ENCODE measurements at places on chromosomes 1 and 21.

DNA sequence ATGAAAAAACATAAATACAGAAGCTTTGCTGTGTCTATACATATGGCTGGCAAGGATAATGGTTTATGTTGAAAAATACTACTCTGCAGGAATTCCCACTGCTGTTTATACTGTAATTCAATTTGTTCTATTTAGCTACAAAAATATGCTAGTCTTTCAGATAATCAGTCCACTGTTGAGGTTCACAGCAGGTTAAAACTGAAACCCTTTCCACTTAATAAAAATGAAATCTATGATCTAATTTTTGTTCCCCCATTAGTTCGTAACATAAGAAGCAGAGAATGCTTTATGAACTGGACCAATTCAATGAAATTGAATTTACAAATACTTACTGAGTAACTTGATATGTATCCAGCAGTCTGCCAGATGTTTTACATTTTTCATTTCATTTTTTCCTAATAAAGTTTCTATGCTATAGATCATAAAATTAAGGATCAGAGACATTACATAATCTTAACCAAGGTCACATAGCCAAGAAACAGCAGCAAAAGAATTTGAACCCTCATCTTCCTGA, 360.1 kb upstream of the BEND5 start:
- no peak overlapping the region for H3K4me3 ChIP-seq
- DNase-seq = no peak
- no peaks in the 10 kb centered on the region for H3K4me1 ChIP-seq
- no peaks in the 10 kb centered on the region for H3K36me3 ChIP-seq

DNA sequence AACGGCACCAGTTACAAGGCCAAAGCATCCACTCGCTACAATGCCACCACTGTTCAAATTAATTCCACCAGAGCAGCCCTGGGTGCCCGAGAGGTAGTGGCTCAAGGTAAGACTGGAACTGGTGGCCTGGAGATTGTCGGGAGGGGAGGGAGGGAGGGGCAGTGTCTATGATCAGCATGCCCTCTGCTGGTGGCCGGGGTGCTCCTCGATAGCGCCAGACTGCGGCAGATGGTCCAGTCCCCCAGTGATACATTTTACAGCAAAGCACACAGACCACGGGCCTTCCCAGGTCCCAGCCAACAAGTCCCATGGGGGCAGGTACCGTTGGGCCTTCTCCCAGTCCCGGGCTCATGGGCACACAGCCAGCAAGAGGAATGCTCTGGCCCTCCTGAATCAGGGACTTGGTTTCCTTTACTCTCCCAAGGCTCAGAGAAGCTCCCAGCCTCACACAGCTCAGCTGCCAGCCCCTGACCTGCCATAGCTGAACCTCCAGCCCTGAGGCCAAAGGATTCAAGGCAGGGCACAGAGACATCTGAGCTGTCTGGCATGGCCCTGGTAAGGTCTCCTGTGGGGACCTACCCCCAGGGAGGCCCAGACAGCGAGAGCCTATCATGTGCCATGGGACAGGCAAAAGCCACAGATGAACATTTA, 15.3 kb downstream of the ACOT7 start:
- no peaks in the 10 kb centered on the region for H3K36me3 ChIP-seq
- H3K4me1 ChIP-seq = no peaks in the 10 kb centered on the region
- no peak overlapping the region for H3K4me3 ChIP-seq
- no peak for DNase-seq

GRCh38 chr1:224730540-224730939, 114.4 kb downstream of the CNIH3 start:
- no peak overlapping the region for H3K27ac ChIP-seq
- H3K4me3 ChIP-seq = no peak overlapping the region
- no peaks in the 10 kb centered on the region for H3K36me3 ChIP-seq
- no peaks in the 10 kb centered on the region for H3K27me3 ChIP-seq

DNA sequence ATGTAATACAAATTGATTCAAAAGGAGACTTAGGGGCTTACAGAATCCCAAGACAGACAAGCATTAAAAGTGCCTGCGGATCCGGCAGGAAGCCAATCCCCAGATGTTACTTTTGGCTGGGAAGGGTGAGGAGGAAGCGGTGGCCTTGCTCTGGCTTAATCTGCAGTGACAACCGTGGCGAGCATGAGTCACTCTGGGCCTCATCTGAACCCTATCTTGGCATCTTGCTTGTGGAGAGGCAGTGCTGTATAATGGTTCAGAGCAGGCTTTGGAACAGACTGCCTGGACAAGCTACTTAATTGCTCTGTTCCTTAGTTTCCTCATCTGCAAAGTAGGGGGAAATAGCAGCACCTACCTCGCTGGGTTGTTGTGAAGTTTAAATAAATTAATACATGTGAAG, 74.1 kb downstream of the XCL2 start:
- no peak overlapping the region for H3K4me3 ChIP-seq
- no peaks in the 10 kb centered on the region for H3K36me3 ChIP-seq
- H3K27ac ChIP-seq = no peak overlapping the region
- H3K4me1 ChIP-seq = no peaks in the 10 kb centered on the region
- peak; percentile 45 for DNase-seq

DNA sequence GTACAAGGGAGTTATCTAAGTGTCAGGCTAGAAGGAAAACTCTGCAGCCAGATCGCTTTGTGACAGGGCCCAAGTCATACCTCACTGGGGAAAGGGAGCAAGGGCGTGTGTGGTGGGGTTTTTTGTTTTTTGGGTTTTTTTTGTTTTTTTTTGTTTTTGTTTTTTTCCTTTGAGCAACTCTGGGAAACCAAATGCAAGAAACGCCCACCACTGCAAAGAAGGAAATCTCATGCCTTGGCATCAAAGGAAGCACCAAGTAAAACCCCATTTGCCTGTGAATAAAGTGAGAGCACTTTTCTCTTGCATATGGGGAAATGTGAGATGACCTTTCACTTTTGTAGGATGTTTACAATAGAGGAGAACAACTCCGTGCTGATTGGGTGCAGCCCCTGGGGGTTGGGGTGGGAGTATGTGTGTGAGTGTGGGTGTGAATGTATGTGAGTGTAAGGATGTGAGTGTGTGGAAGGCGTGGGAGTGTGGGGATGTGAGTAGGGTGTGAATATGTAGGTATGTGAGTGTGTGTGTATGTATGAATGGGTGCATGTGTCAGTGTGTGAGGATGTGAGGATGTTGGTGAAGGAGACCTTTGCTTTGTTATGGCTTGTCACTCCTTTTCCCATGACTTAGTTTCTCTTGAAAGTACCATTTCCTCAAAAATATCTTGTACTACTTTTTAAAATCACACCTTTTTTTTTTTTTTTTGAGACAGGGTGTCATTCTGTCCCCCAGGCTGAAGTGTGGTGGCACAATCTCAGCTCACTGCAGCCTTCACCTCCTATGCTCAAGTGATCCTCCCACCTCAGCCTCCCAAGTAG, 34.6 kb downstream of the IL12RB2 start:
- H3K4me1 ChIP-seq = no peaks in the 10 kb centered on the region
- no peak for DNase-seq
- H3K27ac ChIP-seq = no peak overlapping the region
- no peak overlapping the region for H3K4me3 ChIP-seq
- no peaks in the 10 kb centered on the region for H3K36me3 ChIP-seq
- peaks cover 15% of the 10 kb centered on the region for H3K27me3 ChIP-seq

DNA sequence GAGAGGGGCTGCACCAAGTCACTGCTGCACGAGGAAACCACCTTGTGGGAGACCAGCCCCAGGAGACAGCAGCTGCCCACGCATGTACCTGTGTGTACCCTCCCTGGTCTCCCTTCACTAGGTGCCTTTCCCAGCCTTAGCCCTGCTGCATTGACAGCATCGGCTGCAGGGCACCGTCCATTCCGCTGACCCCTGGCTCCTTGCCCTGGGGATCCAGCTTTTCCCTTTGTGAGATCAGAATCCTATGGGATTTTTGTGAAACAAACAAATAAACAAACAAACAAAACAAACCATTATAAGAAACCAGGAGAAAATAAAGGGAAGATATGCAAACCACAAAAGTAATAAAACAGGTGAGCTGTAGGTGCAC, 2.1 kb downstream of the STUM start:
- H3K27ac ChIP-seq = no peak overlapping the region
- no peak for DNase-seq
- H3K27me3 ChIP-seq = peaks cover 13% of the 10 kb centered on the region
- H3K36me3 ChIP-seq = no peaks in the 10 kb centered on the region
- H3K4me1 ChIP-seq = peaks cover 3% of the 10 kb centered on the region

GRCh38 chr1:169024800-169025271, 81.7 kb upstream of the ATP1B1 start:
- no peak overlapping the region for H3K4me3 ChIP-seq
- no peaks in the 10 kb centered on the region for H3K36me3 ChIP-seq
- DNase-seq = no peak
- H3K4me1 ChIP-seq = no peaks in the 10 kb centered on the region

DNA sequence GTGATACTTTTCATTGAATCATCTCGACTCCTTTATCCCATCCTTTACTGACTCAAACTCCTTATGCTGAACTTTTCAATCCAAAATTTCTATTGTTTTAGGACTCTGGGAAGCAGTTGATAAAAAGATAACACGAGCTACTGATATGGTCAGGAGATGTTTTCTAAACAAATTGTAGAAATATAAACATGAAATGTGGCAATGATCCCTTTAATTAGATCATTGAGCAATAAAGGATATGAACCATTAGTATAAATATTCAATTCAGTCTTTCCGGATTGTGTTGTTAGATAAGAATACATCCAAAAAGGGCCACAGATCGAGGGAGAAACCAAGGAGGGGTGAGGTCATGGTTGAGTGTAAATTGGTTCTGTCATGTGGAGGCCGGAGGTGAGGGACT, 88.4 kb downstream of the NID1 start:
- peaks cover 44% of the 10 kb centered on the region for H3K36me3 ChIP-seq
- no peak overlapping the region for H3K4me3 ChIP-seq
- peaks cover 11% of the 10 kb centered on the region for H3K4me1 ChIP-seq
- no peaks in the 10 kb centered on the region for H3K27me3 ChIP-seq

DNA sequence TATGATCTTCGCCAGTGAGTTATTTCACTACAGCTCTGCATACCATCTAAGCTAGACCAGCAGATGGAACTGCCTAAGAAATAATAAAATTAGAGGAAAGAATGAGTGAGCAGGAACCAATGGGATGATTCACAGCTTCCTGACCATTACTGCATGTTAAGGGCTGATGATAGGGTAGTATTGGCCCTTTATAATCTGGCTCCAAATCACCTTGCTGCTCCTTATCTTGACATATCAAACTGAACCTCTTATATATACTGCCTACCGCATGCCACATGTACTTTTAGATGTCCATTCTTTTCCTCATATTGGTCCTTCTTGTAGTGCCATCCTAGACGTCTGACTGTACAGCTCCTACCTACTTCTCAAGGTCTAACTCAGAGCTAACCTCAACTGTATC, 524.4 kb downstream of the DPYD start:
- no peaks in the 10 kb centered on the region for H3K4me1 ChIP-seq
- no peaks in the 10 kb centered on the region for H3K36me3 ChIP-seq
- no peak for DNase-seq
- no peaks in the 10 kb centered on the region for H3K27me3 ChIP-seq

DNA sequence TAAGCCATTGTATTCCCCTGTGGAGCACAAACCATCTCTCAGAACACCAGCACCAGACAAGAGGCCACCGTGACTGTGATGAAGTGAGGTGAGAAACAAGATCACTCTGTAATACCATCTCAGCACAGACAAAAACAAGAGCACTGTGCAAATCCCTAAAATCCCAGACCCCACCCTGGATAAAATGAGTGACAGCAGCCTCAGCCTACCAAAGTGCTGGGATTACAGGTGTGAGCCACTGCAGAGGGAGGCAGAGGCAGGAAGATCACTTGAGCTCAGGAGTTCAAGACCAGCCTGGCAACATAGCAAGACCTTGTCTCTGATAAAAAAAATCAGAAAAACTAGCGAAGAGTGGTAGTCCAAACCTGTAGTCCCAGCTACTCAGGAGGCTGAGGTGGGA, 23.4 kb downstream of the SLC30A10 start:
- no peaks in the 10 kb centered on the region for H3K27me3 ChIP-seq
- no peak overlapping the region for H3K4me3 ChIP-seq
- H3K36me3 ChIP-seq = no peaks in the 10 kb centered on the region
- DNase-seq = no peak
- no peaks in the 10 kb centered on the region for H3K4me1 ChIP-seq

DNA sequence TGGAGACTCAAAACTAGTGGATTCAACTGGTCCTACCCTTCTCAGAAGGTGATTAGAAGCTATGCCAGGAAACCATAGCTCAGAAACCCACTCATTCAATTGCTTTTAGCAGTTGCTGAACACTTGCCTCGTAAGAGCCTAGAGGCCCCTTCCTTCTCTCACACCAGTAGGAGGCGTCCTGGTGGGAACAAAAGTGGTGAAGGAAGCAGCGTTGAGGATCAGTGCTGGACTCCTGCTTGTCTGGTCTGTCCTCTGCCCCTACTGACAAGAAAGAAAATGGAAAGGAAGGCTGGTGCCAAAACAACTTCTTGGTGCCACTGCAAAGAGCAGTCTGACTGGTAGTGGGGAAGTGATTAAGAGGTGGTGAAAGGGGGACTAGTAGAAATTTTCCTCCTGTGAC, 269.7 kb downstream of the LMO4 start:
- H3K27ac ChIP-seq = no peak overlapping the region
- no peaks in the 10 kb centered on the region for H3K36me3 ChIP-seq
- H3K4me1 ChIP-seq = peaks cover 23% of the 10 kb centered on the region
- H3K4me3 ChIP-seq = no peak overlapping the region
- no peaks in the 10 kb centered on the region for H3K27me3 ChIP-seq

- H3K27ac ChIP-seq = no peak overlapping the region
- peaks cover 3% of the 10 kb centered on the region for H3K4me1 ChIP-seq
- no peak for DNase-seq
Observed at GRCh38 chr1:108708691-108709660, 3.7 kb upstream of the FNDC7 start.

GRCh38 chr1:185860311-185860710, 126.1 kb downstream of the HMCN1 start:
- H3K27ac ChIP-seq = no peak overlapping the region
- no peaks in the 10 kb centered on the region for H3K36me3 ChIP-seq
- no peaks in the 10 kb centered on the region for H3K27me3 ChIP-seq
- DNase-seq = no peak
- peaks cover 4% of the 10 kb centered on the region for H3K4me1 ChIP-seq

DNA sequence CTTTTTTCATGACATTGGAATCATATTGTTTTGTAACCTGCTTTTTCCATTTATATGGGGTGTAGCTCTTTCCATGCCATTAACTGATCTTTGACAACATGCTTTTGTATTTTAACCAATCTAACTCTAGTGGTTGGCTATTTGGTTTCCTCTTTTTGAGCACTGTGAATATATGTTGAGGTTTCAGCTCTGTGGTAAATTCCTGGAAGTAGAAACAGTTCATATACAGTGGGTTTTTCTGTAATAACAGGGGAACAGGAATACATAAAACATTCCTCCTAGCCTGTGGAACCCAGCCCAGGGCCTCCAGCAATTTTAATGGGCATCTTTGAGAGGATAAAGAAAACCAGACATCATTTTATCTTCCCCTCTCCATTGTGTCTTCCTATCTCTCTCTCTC, 17.4 kb downstream of the AZIN2 start:
- H3K27ac ChIP-seq = no peak overlapping the region
- no peaks in the 10 kb centered on the region for H3K27me3 ChIP-seq
- peaks cover 11% of the 10 kb centered on the region for H3K4me1 ChIP-seq
- DNase-seq = no peak

Data from lung (tissue), 17 donors.